Stimulated activated naive CD4-positive, alpha-beta T cell treated with Interleukin-2 at 50 U/mL for 16 hours (primary cell): ENCODE measurements at places on chromosomes 1 and 21.

DNA sequence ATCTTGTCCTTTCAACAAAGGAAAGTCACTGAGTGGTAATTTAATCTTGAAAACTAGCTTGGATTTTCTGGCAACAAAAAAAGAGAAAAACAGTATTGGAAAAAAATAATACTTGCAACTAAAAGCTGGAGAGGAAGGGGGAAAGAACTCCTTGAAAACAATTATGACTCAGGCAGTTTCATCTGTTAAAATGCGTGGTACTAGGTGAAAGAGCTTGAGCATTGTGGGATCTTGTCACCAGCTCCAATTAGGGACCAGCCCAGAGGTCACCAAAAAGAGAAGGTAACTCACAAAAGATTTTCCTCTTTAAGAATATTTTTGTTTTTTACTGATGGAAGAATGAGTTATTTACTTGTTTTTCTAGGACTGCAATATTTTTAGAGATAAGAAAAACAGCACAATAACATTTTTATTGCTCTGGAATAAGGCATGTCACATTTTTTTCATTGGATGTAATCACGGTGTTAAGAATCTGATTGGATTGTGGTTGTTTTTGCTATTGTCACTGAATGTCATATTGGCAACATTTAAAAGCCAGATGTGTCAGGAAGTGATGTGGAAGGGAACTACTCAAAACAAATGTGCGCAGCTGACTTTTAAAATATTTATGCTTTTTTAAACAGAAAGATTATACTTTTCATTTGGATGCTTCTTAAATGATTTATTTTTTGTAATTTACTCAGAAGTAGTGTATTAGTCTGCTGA lies 78.5 kb upstream of the ADAMTS5 start:
- DNase-seq, result no peak

- no peak for DNase-seq
These were observed 75.0 kb downstream of the RGL1 start for GRCh38 chr1:183879966-183880365.

DNA sequence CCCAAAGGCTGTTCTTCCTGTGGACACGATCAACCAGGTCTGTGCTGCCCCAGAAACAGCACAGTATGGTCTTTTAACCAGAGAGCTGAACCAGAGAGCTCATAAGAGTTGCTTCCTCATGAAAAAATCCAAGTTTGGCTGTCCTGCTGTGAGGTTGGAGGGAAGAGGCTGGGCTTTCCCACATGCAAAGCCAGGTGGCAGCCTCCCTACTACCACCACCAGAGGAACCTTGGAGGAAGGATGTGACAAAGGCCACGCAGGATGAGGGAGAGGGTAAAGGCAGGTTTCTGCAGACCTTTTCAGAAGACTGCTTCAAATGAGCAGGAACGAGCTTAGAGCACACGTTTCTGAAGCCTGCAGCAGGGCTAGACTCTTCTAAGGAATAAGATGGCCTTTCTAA lies 27.1 kb downstream of the FAM78B start:
- DNase-seq, result no peak

DNA sequence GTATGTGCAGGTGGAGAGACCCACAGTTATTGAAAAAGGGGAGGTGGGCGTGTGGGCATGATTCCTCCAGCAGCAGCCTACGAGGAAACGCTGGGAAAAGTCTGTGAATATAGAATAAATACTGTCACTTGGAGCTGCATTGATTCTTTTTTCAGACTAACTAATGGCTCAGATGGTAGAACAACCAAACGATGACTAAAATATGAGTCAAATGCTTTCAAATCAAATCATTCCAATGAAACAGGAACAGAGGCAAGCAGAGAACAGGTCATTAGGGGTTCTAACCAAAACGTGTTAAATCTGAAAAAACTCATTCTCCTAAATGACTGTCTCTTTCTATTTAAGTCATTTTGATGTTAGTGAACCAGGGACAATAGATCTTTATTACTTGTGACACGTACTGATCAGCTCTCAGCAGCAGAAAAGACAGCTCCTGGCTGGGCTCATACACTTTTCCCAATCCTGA lies 35.1 kb upstream of the SEC16B start:
- no peak for DNase-seq

GRCh38 chr1:51829058-51829457 lies 49.5 kb downstream of the NRDC start:
- DNase-seq, result no peak

DNA sequence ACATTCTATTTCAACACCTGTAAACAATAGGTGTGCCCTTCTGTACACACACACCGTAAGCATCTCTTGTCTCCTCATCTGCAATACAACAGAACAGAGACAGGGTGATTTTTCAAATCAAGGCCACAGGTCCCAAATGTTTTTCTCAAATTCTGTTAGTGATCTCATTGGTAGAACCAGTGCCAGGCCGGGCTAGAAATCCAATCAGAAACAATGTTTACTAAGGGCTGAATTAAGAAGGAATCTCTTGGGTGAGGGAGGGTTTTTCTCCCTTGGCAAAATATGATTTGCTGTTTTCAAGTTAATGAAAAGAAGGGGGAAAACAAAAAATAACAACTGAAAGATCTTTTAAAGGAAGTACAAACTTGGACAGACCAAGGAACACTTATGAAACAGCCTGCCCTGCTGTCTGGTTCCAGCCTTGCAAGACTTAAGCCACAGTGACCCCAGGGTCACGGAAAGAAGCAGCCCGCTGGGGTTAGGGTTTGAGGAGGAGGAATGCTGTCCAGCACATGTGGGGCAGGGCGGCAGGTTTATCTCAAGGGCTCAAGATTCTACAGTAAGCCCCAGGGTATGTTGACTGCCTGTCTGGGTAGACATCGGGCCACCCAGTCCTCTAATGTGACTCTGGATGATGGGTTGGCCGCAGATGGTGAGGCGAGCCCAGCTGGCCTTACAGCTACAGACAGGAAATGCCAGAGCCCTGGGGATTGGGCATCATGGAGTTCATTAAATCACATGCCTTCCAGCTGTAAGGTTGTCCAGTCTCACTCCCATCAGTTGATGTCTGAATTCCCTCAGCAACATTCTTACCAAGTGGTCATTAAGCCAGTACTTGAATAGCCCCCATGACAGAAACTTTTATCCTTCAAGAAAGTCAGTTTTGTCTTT lies 73.3 kb upstream of the SLC44A3 start:
- DNase-seq, result no peak

DNA sequence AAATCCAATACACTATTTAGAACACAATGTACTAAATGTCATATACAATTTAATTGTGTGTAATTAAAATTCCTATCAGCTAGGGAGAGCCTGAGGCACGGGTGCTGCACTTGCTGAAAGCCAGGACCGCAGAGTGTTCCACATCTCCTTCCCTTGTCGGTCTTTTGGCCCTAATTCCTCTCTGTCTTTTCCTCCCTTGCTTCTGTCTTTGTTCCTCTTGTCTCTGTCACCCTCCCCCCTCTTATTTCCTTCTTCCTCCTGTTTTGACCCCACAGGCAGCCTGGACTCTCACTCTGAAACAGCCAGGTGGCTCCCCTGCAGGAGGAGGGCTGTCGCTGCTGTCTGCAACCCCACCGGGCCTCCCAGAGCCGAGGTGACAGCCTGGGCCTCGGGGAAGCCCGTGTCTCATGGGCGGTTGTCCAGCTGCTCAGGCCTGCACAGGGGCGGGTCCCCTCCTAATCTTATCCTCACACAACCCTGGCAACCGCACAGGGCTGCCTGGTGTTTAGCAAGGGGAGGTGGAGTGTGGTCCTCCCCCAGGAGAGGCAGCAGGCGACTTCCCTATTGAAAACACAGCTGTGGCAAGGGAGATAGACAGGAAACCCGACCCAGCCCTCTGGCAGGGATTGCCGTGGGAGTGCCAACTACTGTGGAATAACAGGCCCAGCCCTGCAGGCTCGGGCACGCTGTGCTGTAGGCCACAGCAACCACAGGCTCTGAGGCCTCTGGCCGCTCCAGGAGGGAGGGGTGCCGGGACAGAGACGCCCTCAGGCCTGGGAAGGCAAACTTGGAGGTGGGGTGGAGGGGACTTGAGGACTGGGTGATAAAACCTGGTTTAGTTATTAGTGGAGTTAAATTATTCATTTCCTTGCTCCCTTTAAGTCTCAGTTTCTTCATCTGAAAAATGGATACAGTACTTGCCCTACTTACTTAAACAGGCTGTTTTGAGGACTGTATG lies 68.8 kb upstream of the WDR26 start:
- no peak for DNase-seq

GRCh38 chr1:173048621-173049321 lies 2.0 kb downstream of the TNFSF18 start:
- no peak for DNase-seq

GRCh38 chr1:157992833-157993146 lies 655 bp upstream of the KIRREL1 start:
- DNase-seq, result no peak

- no peak for DNase-seq
These were observed 161.4 kb upstream of the ARHGEF16 start for GRCh38 chr1:3292868-3293562.

DNA sequence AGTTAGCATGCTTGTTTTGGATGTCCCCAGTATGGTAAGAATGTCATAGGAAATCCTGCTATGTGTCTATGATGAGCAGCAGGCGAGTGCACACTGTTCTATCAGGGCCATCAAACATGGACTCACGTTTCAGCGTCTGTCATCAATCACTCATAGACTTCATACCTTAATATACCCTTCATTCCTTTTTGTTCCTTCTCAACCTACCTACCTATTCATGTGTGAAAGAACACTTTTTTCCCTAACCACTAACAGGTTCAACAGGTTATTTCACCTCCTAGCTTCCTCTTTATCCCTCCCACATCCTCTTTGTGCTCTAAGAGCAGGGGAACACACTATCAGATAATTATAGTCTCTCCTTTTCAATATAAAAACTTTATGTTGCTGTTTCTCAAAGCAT lies 300.6 kb downstream of the TM2D1 start:
- DNase-seq, result no peak

DNA sequence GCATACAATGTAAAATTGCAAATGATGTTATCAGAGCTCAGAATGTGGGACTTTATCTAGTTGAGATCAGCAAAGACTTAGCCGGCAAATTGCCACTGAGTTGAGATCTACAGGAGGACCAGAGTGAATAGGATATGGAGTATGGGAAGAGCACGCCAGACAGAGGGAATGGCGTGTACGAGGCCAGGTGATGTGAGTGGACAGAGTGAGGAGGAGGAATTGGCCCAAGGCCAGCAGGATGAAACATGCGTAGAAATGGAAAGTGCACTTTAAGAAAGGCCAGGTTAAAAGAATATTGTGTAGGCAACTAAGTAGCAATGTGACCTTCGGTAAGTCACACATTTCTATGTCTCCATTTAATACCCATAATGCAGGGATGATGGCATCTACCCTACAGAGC lies 211.0 kb downstream of the ZP4 start:
- no peak for DNase-seq

GRCh38 chr1:76230842-76231281 lies 156.3 kb downstream of the ST6GALNAC3 start:
- no peak for DNase-seq

DNA sequence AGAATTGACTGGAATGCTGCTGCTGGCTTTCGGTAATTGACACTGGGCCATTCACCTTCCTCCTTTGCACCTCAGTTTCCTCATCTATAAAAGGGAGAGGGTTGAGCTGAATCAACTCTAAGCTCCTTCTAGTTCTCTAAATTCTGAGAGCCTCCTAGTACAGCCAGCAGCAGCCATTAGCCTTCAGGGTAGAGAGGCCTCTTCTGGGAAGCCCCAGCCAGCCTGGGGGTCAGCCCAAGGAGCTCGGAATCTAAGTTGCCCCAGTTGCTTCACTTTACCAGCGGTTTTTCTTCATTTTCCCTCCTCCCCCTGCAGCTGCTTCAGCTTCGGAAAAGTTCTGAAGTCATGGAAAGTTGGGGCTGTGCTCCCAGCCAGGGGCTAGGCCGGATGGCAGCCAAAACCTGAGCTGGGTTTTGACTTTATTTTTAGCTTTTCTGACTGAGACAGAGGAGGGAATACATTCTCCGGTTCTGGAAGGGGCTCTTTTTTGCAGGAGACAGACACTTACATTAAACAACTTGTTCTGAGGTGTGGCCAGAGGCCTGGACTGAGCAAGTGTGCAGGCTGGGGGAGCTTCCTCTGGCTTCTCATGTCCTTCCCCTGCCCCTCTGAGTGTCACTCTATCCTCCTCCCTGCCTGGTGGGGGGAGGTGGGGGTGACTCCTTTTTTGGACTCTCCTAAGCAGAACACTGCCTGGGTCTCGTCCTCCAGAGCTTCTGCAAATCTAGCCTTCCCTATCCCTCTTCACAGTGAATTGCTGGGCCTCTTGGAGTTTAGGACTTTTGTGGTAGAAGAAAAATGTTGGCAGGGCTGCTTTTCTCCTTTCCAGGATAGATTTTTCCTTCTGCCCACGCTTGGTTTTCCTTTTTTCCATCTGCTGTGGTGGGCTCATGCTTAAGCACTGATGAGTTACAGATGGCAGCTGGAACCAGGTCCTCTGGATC lies 14.4 kb downstream of the LMNA start:
- no peak for DNase-seq

DNA sequence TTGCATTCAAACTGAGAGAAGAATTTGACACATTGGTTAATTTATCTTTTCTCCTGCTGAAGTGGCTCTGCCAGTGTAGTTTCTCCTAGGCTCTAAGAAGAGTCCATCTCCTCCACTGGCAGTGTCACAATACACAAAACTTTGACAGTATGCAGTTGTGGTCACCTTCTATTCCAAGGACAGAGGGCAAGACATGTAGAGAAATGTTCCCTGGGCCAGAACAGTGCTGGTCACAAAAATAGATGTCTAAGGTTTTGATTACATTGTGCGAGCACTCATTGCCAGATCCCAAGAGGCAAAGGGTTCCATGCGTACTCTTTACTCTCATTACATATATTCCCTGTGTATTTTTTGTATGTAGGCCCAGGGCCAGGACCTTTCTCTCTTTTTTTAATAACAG lies 148.1 kb upstream of the UBE2U start:
- DNase-seq, result no peak

GRCh38 chr1:225768662-225769426 lies 8.8 kb upstream of the SRP9 start:
- DNase-seq, result no peak

DNA sequence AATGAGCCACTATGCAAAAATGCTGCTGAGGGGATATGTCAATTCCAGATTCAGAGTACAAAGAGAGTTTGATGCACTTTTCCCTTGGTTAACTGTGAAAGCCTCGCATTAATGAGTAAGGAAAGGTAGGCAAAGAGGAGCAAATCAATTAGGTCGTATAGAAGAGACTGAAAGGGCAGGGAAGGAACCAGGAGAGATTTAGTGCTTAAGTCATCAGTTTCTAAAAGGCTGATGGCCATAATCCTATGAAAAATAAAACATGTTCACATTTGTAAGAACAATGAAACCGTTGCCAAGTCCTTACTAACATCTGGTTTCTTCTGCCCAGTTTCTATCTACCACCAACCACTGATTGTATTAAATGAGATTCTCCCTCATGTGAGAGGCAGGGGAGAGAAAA lies 118.4 kb upstream of the PALMD start:
- DNase-seq, result no peak

DNA sequence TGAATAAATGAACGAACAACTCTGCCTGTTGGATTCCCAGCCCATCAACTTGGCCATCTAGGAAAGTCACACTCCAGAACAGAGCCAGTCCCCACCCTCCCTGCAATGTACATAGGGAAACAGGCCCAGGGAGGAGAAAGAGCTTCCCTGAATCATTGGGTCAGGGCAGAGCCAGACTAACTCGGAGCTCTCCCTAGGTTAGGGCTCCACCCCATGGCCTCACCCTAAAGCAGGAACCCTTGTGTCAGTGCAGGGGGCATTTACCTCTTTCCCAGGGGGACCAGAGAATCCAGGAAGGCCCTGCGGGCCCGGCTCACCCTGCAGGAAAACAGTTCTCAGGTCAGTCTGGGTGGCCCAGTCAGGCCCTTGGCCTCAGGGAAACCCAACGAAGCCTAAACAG lies 11.6 kb downstream of the COL9A2 start:
- no peak for DNase-seq

- DNase-seq, result no peak
These were observed 8.4 kb upstream of the CAMTA1 start for GRCh38 chr1:6776895-6777294.
